ENCODE measurements at places on chromosomes 1 and 21.

DNA sequence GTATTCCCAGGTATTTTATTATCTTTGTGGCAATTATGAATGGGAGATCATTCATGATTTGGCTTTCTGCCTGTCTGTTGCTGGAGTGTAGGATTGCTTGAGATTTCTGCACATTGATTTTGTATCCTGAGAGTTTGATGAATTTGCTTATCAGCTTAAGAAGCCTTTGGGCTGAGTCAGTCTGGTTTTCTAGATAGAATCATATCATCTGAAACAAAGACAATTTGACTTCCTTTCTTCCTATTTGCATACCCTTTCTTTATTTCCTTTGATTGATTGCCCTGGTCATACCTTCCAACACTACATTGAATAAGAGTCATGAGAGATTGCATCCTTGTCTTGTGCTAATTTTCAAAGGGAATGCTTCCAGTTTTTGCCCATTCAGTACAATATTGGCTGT lies 8.0 kb downstream of the OR2L3 start:
- DNase-seq: no peak

DNA sequence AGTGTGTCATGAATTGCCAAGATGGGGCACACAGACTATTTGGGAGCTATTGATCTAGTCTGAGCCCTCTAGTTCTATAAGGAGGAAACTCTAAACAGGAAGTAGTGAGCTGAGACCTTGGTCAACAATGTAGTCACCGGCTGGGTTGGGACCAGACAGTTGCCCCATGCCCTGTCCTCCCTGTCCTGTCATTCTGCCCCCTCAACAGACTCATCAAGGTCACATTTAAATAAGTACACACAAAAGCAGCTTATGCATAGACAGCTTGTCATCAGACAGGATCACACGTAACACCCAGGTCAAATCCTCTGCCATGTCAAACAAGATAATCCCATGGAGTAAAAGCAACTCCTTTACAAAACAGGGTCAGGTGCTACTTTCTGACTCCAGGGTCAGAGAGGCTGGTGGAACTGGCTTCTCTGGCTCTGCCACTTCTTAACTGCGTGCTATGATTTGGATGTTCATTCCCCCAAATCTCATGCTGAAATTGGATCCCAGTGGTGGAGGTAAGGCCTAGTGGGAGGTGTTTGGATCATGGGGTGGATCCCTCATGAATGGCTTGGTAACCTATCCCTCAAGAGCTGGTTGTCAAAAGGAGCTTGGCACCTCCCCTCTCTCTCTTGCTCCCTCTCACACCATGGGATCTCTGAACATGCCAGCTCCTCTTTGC lies 128.9 kb downstream of the HIVEP3 start:
- no peak for DNase-seq

DNA sequence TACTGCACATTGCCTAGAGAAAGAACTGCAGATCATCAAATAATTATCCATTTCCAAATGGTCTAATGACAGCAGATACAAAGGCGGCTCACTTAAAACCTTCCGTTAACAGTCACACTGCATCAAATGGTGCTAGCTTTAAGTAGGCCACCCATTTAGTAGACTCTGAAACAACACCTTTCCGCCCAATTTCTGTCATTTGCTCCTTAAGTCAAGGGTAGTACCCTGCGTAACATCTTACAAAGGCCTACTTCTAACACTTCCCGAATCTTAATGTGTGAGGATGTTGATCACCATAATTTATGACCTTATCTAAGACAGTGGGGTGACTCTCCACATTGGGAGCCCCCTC lies 692 bp upstream of the RALGPS2 start:
- no peak for DNase-seq

DNA sequence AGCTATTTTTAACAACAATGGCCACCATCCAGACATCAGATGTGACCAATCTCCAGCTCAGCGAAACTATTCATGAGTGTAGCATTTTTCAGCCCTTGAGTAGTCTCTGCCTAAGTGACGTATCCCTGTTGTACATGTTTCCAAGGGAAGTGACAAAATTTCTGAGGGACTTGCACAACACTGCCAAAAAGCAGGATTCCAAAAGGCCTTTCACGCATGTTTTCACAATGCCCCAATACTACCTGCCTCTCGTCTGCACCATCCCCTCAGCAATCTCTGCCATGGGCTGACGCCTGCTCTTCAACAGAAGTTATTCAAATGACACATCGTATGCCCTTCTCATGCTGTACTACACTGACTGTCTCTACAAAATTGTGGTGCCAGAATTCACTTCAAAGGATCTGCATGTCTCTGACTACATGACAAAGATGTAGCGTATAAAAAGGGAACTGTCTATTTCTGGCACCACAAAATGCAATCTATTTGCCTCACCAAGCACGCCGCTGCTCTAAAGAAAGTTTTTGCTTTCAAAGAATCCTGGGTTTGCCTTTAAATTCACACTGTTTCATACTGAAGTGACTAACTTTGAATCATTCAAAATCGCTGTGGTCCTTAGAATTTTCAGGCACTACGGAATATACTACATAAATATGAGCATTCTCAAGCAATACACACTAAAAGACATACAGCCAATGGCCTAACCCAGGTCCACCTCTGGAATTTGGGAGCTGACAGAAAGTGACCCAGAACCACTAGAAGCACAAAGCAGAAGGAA lies 32.9 kb downstream of the JAK1 start:
- DNase-seq: no peak

GRCh38 chr1:43284546-43285110 lies 753 bp downstream of the C1orf210 start:
- DNase-seq: no peak
